ENCODE measurements at places on chromosomes 1 and 21.

DNA sequence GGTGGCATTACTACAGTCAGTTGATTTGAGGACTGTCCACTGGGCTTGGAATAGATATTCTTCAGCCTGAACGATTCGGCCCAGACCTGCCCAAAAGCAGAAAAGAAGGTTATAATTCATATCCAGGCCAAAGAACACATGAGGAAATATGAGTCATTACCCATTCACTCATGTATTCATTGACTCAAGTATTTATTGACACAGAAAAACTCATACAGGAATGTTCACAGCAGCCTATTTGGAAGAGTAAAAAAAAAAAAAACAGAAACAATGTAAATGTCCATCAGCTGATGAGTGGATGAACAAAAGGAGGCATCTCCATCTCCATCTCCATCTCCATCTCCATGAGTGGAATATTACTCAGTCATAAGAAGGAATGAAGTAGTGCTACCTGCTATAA is 15.9 kb downstream of the ZMYND12 start:
- DNase-seq: no peak

DNA sequence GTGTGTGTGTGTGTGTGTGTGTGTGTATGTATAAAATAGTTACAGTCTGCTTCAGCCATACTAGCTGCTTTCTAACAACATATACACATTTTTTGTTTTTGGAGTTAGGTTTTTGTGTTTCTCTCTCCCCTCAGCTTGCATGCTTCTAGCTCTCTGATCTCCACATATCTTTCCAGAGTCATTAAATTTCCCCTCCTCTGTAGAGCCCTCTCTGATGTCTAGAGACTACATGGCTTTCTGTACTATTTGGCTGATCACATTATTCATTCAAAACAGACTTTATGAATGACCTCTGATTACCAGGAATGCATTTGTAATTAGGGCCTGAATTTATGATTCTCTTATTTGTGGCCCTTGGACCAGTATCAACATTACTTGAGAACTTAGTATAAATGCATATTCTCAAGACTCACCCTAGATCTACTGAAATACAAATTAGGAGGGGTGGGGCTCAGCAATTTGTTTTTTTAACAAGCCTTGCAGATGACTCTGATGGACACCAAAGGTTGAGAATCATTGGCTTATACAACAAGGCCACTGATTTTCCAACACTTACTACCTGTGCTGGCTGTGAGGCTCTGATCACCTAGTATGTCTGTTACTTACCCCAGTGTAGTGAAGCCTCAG is 104.5 kb downstream of the PTBP2 start:
- no peak for DNase-seq

DNA sequence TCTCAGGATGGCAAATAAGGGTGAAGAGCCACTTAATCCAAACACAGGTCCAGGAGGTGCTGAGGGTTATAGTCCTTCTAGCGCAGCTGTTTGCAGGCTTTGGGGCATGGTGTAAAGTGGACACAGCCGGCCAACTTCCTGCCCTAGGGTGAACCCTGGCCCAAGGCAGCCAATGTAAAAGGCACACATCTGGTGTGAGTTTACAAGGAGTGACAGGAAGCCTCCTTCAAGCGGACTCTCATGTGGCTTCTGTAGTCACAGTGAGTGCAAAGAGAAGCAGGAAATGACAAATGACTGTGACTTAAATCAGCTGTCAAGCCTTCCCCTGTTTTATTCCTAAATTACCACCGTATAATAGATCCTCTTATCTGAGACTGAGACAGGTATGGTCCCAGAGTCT is 213.0 kb downstream of the CRB1 start:
- DNase-seq: no peak

DNA sequence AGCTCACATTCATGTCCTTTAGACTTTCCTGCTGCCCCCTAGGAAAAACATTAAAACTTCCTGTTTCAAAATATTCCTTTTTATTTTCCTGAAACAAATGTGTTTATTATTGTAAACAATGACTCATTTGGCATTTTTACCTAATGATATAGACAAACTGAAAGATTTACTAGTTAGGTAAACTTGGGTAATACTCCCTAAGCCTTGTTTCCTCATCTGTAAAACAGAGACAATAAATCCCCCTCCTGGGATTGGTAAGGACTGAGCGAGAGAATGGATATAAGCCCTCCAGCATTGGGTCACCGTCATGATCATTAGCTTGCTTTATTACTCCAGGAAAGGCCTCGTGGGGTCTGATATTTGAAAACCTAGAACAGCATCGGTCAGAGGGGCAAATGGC is 59.8 kb downstream of the LPAR3 start:
- no peak for DNase-seq

DNA sequence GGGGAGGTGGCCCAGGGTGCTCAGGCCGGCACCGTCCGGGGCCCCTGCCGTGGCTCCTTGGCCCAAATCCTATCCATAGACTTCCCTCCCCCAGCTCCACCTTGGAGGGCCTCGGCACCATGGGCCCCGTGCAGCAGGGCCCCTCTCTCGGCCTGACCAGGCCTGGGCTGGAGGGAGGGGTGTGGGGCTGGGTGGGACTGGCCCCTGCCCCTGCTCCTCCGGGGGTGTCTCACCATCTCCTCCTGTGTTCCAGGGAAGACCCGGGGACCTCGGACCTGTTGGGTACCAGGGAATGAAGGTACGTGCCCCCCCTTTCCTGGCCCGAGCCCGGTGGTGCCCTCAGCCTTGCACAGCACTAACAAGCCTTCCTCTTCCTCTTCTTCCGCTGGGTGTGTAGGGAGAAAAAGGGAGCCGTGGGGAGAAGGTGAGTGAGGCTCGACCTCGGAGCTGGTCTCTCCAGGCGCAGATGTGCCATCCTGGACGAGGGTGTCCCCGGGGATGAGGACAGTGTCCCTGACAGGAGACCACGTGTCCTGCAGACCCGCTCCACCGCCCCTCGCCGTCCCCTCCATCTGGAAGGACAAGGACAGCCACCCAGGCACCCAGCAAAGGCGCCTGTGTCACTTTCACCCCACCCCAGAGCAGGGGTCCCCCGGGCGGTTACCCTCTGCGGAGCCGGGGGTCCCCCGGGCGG is 7.9 kb downstream of the COL6A1 start:
- DNase-seq: no peak

DNA sequence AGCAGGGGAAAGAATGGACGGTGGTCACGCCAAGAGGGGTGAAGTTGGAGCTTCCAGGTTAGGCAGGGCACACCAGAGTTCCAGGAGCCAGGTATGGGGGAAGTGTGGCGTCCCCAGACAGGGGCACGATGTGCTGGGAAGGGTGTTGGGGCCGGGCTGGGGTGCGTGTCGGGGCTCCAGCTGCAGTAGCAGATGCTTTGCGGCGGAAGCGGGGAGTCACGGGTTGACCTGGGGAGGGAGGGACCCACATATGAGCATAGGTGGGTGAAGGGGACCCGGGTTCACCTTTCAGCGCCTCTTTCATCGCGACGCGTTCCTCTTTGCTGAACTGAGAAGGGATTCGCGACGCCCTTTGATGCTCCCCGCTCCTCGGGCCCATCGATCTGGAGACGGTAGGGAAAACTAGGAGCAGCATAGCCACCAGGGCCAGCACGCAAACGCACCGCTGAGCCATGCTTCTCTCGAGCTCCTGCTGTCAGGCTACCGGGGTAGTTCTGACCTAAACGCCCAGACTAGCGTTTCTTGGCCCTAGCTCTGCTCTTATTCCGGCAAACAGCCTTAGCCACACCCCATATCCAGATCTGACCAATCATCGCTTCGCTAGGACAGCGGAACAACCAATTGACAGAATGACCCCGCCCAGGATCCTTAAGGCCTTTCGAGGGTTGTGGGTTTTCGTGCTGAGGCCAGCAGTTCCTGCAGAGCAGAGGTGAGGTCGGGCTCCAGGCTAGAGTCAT is at the start of gene PM20D1:
Gene PM20D1 (minus strand): TSS at position 514 of the 737 bp plus-strand sequence. CDS start 60 bp downstream, at position 454.
- peak; percentile 88 for DNase-seq

DNA sequence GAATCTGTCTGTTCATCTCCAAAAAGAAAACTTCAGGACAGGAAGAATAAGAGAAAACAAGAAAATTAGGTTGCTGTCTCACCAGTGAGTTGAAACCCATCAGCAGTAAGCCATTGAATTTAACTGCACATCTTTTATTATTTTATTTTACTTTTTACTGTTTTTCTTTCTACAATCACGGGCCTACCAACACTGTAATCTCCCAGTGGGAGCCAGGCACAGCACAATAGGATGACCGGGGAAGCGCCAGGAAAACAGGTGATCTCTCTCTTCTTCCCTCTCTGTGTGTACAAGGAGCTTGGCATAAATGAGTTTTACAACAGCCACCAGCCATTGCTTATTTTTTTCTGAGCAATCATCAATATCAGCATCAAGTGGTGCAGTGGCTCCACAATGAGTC is 113.1 kb upstream of the ESRRG start:
- DNase-seq: no peak

- DNase-seq: no peak
Observed at GRCh38 chr1:72037745-72038343, 244.5 kb downstream of the NEGR1 start.

DNA sequence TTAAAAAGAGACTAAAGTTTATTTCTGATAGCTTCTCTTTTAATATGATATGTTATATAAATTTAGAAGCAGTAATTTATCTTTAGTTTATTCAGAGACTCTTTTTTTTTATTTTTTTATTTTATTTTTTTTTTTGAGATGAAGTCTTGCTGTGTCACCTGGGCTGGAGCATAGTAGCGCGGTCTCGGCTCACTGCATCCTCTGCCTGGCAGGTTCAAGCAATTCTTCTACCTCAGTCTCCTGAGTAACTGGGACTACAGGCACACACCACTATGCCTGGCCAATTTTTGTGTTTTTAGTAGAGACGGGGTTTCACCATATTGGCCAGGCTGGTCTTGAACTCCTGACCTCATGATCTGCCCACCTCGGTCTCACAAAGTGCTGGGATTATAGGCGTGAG is 89.6 kb downstream of the DISP1 start:
- DNase-seq: no peak

GRCh38 chr1:56060906-56061305 is 518.5 kb downstream of the PLPP3 start:
- DNase-seq: no peak

GRCh38 chr1:79726321-79726720 is 719.8 kb upstream of the ADGRL4 start:
- DNase-seq: no peak

Measured in ELF-1 (cell line).